ENCODE measurements at places on chromosomes 7 and 10. TPM values are rescaled to one million over a fixed set of nuclear protein-coding genes. Genes with fewer than 3 reads are reported as not detected.

CHAT gene
- not detected for total RNA-seq

ADAMTS14 gene
- total RNA-seq, result 0.70 TPM

CNTNAP2 gene
- total RNA-seq, result 0.19 TPM

SLC18A2 gene
- 0.15 TPM for total RNA-seq

TYSND1 gene
- 4.8 TPM for total RNA-seq

SHH gene
- not detected for total RNA-seq

SFTPA1 gene
- total RNA-seq, result not detected

All from heart right ventricle (tissue), 16 donors.